ENCODE measurements at places on chromosomes 12 and 14.

- peak; percentile 33 for DNase-seq
These were observed 714.4 kb upstream of the TBX3 start for GRCh38 chr12:115398311-115398781.

- DNase-seq: no peak
These were observed 561.6 kb downstream of the RERGL start for GRCh38 chr12:17528394-17528793.

- DNase-seq: no peak
These were observed 496.9 kb upstream of the TMEM132C start for GRCh38 chr12:127770118-127770517.

DNA sequence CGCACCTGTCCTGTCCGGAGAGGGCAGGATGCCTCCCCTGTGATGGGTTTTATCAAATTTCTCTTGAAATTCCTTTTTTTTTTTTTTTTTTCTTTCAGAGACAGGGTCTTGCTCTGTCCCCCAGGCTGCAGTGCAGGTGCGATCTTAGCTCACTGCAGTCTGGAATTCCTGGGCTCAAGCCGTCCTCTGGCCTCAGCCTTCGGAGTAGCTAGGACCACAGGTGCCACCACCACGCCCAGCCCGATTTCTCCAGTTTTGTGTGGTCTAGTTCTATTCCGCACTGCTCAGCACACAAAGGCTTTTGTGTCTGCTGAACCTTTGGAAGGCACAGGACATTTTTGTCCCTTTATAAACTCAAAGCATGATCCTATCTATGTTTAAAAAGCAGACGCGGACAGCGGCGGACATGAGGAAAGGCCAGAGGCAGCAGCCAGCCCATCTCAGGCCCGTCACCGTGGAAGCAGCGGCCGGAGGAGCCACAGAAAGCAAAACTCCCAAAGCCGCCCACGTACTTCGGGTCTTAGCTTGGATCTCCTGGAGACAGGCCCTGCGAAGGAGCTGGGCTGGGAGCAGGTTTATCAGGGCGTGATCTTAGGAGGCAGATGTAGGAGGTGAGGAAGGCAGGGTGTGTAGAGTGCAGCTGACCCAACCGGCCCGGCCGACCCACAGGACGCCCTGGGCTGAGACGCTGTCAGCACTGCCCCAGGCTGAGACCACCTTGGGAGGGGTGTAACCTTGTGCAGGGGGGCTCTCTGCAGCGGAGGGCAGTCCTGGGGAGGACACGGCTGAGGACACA lies 30.9 kb upstream of the FBRSL1 start:
- no peak for DNase-seq

DNA sequence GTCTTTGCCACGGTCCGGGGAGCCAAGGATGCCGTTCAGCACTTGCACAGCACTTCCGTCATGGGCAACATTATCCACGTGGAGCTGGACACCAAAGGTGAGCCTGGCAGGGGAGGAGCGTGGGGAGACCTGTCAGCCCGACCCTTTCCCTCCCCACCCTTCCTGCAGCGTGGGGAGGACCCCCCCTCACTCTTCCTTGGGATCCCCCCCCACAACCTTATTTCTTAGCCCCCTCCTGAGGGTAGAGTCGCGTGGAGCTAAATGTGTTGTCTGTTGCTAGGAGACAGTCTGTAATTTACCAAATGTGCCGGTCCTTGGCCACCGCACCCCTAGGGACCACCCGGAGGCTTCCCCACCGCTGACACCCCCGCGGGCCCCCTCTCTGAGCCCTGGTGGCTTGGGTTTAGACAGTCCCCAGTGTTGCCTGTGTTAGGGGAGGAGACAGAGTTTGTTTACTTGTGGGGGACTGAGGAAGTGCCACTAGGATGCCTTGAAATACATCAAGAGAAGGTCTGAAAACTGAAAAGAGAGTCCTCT lies 2.3 kb downstream of the SETD1B start:
- DNase-seq: no peak

DNA sequence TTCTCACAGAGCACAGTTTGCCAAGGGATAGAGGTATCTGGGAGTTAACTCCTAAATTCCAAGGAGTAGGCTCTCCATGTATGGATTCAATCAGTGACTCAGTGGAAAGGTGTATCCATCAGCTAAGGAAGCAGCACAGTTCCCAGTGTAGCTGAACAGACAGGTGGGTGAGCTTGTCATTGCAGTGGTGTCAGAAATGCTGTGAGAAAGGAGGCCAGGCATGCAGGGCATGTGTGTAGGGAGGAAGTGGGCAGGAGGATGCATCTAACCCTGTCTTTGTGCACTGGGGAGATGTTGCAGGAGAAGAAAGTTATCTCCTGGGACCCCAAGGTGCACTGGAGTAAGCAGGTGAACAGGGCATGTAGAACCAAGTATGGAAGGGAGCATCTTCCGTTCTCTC lies 539.0 kb downstream of the VRK1 start:
- DNase-seq: no peak

DNA sequence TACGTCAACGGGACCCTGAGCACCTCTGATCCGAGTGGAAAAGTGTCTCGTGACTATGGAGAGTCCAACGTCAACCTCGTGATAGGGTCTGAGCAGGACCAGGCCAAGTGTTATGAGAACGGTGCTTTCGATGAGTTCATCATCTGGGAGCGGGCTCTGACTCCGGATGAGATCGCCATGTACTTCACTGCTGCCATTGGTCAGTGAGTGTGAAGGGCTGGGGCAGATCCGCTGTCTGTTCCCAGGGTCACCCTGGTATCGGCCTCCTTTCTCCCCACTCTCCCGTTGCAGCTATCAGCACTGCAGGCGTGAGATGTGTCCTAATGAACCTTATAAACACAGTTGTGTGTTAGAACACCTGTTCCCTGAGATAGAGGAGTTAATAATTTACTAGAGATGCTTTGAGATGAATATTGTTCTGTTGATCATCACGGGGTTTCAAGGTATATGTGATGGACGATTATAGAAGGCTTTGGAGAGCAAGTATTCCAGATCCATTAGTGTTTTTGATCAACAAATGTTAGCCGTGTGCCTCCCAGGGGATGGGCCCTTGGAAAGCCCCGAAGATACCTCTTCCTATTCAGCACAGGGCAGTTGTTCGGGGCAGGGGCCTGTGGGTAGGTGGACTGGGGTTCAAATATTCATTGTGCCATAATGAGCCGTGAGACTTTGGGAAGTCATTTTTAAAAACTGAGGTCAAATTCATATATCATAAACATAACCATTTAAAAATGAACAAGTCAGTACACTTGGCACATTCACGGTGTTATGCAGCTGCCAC lies 33.6 kb downstream of the ADGRD1 start:
- no peak for DNase-seq

DNA sequence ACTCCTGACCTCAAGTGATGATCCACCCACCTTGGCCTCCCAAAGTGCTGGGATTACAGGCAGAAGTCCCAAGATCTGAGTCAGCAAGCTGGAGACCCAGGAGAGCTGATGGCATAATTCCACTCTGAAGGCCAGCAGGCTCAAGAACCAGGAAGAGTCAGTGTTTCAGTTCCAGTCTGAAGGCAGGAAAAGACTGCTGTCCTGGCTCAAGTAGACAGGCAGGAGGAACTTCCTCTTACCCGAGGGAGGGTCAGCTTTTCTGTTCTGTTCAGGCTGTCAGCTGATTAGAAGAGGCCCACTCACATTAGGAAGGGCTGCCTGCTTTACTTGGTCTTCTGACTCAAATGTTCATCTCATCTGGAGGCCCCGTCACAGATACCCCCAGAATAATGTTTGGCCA lies 206.0 kb upstream of the MYL2 start:
- no peak for DNase-seq

GRCh38 chr12:54442099-54442498 lies 23.0 kb upstream of the ITGA5 start:
- DNase-seq: peak; percentile 30

- DNase-seq: no peak
These were observed 6.5 kb downstream of the TTC7B start for GRCh38 chr14:90809530-90810312.

- DNase-seq: no peak
These were observed 4.5 kb downstream of the NOVA1 start for GRCh38 chr14:26593357-26593756.

GRCh38 chr12:106127338-106128126 lies 11.2 kb downstream of the NUAK1 start:
- peak; percentile 38 for DNase-seq

DNA sequence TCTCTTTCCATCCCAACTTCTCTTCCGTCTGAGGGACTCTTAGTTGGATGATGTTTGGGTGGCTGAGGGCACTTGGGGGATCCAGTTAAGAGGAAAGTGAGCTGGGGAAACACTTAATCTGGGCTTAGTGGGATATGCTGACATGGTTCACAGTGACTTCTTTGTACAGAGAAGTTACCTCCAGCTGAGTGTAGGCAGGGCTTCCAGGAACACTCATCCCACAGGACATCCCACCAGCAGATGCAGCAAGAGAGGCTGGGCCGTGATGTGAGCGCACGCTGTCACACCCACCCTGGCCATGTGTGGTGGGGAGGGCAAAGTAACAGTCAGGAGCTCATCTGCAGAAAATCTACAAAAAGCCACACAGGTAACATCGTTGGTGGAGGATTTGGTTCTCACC lies 832 bp upstream of the CACNA2D4 start:
- DNase-seq: no peak

DNA sequence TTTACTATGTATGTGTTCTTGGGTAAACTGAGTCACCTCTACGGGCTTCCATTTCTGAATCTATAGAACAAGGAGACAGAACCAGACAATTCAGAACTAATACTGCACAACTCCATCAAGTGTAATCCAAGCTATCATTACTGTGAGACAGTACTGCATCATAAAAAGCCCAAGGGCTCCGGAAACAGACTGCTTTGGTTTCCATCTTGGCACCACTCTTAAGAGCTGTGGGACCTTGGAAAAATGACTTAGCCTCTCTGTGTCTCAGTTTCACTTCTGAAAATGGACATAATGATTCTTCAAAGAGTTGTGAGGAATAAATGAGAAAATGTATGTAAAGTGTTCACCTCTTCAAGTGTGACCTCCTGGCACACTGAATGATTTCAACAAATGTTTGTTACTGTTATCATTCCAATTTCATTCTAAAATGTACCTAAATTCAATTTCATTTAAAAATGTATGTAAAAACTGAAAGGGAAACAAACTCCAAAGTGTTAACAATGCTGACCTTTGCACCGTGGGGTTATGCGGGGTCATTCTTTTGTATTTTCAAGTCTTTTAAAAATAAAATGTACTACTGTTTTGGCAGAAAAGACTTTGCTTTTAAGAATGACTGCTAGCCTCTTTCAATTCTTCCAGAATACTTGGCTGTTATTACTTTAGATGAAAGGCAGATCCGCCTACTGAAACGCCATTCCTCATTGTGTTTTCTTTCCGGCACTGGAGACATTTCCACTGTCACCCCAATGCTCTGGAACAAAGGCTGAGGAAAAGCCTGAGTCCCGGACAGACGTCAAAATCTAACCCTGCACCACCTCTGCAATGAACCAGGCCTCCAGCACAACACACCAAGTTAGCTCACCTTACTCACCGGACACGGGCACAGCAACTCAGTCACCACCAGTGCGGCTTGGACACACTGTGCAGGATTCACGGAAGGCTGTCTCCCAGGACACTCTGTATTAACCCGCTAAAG lies 62.8 kb downstream of the TMCC3 start:
- DNase-seq: no peak

GRCh38 chr12:70815056-70815455 lies 105.5 kb downstream of the PTPRR start:
- DNase-seq: no peak

DNA sequence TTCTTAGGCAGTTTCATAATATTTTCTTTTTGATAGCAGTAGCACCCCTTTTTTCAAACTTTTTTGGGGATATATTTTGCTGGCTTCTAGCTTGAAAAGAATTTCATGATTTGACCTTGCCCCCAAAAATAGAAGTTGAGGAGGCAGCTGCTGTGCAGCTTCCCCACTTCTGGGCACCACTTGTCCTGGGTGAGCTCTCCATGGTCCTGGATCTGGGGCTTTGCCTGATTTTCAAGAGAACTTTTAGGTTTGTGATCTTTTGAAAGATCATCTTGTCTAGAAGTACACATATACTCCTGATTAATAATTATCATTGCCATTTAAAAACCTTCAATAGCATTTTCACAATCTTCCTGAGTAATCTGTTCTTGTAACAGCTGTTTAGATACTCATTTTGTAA lies 271.6 kb downstream of the NPAS3 start:
- DNase-seq: peak; percentile 15

DNA sequence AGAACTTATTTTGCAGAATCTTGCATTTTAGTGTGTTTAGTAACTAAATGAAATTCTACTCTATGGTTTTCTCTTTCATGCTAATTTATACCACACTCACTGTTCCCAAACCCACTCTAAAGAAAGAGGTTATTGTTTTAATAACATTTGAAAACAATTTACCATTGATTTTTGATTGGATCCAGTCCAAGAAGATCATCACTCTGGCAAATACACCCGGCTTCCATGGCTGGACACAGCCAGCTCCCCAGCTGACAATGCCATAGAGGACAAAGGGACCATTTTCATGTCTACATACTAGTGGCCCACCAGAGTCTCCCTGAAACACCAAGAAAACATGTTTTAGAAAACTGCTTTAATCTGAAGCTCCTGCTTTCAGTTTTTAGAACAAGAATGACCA lies 42.4 kb downstream of the OVCH1 start:
- DNase-seq: no peak

DNA sequence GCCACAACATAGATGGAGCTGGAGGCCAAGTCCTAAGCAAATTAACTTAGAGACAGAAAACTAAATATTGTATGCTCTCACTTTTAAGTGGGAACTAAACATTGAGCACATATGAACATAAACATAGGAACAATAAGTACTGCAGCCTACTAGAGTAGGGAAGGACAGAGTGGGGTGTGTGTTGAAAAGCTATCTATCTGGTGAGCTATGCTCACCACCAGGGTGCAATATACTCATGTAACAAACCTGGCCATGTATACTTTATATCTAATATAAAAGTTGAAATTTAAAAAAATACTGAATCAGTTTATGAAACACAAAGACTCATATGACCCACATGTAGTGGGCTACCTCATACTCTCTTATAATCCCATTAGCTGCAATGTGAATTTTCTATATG lies 1305.0 kb downstream of the LRFN5 start:
- DNase-seq: no peak

GRCh38 chr12:112380663-112381405 lies 1.4 kb downstream of the HECTD4 start:
- no peak for DNase-seq

DNA sequence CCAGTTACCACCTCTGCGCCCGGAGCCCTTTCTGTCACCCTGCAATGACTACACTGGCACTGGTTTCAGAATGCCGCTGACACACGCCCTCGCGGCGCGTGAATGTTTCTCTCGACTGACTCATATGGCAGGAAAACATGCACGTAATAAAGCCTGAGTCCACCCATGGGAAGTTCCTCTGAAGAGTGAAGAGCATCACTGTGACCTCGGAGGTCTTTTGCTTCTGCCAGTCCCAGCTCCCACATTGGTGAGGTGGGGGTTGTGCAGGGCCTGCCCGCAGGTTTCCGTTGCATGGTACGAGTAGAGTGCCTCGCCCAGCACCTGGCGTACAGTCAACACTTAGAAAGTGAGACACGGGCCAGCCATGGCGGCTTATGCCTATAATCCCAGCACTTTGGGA lies 11.1 kb upstream of the SLC6A12 start:
- DNase-seq: no peak
